ENCODE measurements at places on chromosomes 12 and 14.
A peak's percentile ranks its signal among the peaks of the same experiment; 100 is the strongest.

- no peak for DNase-seq
These were observed 145.6 kb downstream of the LRIG3 start for GRCh38 chr12:58774731-58775130.

DNA sequence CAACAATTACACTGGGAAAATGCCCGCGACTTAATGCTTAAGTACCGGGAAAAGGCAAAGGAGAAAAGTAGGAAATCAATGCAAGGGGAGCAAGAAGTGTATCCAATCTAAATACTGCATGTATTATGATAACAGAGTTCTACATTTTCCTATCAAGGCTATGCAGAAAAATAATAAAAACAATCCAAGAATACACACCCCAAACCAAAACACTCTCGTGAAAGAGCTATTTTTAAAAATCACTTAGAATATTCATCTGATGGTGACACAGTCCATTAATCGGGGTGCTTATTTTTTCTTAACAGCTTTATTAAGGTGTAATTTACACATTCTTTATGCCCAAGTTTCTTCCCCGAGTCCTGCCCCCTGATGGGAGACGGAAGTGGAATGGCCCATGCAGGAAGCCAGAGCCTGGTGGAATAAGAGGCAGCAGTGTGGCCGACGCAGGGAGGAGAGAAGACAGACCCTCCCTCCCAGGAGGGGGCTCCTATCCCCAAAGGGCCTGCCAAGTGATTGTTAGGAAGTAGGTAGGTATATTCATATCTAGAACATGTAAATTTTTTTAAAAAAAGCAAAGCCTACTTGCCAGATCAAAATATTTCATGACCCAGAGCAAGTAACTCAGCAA, 174.3 kb downstream of the FOXN3 start:
- DNase-seq: no peak

- no peak for DNase-seq
These were observed 235.3 kb upstream of the FOXN3 start for GRCh38 chr14:89652352-89652751.

DNA sequence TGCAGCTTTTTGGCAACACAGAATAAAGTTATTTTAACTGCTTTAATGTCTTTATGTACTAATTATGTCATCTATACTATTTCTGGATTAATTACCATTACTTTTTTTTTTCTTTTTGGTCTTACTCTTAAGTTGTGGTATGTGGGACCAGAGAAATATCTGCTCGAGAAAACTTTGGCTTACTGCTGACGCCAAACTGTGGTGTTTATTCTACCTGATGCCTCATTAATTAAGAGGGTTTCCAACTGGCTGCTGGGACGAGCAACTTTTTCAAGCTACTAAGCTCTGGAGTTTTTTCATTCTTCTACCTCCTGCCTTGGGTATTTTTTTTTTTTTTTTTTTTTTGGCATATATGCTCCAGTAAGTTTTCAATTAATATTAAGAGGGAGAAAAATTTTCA, 1257.5 kb downstream of the FSCB start:
- no peak for DNase-seq

GRCh38 chr12:41189395-41190251, 1.5 kb downstream of the PDZRN4 start:
- DNase-seq: no peak

- no peak for DNase-seq
These were observed 30.6 kb downstream of the VCPKMT start for GRCh38 chr14:50085570-50086320.

DNA sequence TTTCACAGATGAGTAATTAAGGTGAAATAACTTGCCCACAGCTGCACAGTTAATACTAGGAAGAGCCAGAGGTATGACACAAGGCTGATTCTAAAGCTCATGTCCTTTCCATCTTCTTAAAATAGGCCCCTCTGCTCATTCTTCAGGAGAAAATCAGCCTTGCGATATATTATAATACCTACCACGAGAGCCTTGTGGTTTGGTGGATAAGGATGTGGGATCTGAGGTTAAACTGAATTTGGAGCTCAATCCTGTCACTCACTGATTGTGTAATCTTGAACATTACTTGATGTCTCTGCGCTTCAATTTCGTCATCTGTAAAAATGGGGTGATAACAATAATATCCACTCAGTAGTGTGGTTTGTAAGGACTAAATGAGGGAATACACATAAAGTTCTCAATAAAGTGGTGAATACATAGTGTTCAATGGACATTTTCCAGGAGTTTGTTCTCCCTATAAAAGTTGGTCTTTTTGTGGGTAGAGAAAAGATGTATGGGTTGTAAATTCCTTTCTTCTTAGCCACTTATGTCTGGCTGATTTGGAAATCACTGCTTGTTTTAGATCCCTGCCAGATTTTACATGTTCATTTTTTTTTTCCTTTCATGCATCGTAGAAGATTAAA, 25.1 kb upstream of the ATP2B1 start:
- DNase-seq: peak; percentile 54

DNA sequence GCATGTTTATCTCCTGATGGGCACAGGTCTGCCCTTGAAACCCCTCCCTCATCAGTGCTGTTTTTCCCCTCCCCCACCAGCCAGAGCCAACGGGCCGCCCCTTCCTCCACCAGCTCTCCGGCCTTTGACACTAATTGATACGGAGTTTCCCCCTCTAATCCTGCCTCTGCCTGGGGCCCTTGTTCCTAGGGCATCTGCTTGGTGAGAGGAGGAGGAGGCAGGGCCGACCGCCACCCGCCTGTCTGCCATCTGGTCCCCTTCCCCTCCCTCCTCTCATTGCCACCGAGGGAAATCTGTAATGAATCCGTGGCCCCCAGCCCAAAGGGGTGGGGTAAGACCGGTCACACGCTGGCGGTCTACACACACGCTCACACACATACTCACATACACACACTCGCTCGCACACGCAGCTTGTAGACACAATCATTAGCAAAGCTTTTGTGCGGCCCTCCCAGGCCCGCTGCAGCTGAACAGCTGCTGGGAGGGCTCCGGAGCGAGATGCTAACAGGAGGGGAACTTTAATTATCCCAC, 27.4 kb downstream of the SRRM4 start:
- no peak for DNase-seq

DNA sequence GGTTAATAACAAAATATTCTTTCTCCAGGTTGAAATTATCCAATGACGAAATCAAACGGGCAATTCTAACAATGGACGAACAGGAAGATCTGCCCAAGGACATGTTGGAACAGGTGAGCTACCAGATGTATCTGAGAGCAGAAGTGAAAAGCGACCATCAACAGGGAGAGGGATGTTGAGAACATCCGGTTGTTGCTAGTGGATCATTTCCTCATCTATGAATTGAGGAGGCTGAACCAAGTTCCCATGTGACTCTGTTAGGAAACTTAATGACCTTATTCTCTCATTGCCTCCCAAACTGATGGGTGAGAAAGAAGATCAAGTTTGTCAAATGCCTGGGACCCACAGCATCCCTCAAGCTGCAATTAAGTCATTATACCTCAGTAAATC, 117.7 kb downstream of the GPR135 start:
- DNase-seq: no peak

- DNase-seq: no peak
These were observed 83.6 kb downstream of the BBS10 start for GRCh38 chr12:76264611-76265012.
